Common myeloid progenitor, CD34-positive (primary cell): ENCODE measurements at places on chromosomes 6 and 20.

- no peak for DNase-seq
These were observed 3.4 kb upstream of the PTK6 start for GRCh38 chr20:63540417-63541186.

- no peak for DNase-seq
These were observed 754 bp upstream of the TMEM170B start for GRCh38 chr6:11536795-11537194.

DNA sequence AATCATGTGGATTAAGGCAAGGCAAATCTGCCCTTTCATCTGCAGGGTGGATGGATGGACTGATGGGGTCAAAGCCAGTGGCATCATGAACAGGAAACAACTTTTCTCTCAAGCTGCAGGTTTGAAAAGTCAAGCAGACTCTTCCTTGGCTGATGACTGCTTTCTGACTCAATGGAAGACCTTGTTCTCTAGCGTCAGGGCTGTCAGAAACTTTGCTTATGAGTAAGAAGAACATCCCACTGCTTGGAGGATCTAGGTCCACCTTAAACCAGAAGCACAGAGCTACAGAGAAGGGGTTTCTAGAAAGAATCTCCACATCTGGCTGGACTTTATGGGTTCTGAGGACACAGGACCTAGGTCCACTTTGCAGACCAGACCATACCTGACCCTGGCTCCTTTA lies 36.3 kb upstream of the CST5 start:
- DNase-seq, result no peak

GRCh38 chr6:24522228-24523176 lies 27.7 kb downstream of the ALDH5A1 start:
- DNase-seq, result peak; percentile 58

DNA sequence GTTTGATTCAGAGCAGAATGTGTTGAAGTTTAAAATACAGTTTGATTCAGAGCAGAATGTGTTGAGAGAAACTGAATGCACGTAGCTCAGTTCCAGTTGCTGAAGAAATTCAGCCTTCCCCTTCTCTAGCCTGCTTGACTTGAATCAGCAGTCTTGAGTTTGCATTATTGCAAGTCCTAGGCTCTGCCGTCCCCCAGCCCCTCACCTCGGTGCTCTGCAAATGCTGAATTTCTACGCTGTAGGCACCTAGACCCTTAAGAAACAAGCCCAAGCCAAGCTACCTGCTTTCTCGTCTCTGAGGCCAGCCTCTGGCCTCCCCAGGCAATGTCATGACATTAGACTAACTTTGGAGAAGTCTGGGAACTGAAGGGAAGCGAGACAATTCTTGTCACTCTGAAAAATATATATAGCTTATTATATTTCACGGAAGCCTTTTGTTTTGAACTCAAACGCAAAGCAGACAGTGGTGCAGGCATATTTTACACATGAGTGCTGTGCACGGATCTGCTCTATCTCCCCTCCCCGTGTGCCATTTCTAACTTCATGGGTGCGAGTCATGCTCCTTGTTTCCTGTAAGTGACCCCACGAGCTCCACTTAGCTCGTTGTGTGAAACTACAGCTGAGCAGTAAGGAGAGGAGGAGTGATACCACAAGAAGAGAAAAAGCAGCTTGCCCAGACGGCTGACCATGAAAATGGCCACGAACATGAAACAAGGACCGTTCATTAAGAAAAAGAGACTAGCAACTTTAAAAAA lies 71.4 kb upstream of the DUSP22 start:
- DNase-seq, result no peak

DNA sequence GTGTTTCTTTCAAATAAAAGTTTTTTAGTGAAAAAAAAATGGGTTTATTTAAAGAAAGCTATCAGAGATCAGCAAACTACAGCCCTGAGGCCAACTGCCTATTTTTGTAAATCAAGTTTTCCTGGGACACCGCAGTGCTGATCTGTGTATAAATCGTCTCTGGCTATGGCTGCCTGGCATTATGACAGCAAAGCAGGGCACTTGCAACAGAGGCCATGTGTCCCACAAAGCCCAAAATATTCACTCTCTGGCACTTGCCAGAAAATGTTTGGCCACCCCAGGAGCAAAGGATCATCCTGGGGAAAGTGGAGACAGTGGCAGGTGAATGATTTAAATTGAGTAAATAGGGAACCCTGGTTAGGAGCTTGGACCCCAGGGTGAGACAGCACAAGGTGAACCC lies 291.6 kb downstream of the PREX1 start:
- DNase-seq, result no peak

DNA sequence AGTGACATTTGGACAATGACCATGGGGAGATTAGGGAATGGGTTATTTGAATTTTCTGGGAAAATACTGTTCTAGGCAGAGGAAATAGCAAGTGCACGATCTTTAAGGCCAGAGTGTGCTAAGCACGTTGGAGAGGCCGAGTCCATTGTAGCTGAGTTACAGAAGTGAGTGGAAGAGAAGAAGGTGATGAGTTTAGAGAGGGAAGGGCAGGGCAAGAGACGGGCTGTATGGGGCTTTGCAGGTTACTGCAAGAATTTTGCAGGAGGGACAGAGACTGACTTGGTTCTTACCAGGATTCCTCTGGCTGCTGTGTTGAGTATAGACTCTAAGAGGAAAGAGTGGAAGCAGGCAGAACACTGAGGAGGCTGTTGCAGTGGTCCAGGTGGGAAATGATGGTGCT lies 1.1 kb upstream of the NCOA3 start:
- no peak for DNase-seq
